Fibroblast of villous mesenchyme (primary cell): ENCODE measurements at places on chromosomes 12 and 14. TPM values are rescaled to one million over a fixed set of nuclear protein-coding genes. Genes with fewer than 3 reads are reported as not detected.
A peak's percentile ranks its signal among the peaks of the same experiment; 100 is the strongest.

DNA sequence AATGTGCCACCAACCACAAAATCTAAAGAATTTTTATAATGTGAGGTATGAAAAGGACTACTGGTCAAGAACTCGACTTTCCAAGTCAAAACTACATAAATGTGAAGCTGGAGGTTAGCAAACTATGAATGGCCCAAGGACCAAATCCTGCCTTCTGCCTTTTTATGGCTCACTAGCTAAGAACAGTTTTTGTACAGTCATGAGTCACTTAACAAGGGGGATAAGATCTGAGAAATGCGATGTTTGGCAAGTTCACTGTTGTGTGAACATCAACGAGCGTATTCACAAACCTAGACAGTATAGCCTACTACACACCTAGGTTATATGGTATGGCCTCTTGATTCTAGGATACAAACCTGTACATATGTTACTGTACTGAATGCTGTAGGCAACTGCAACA lies 28.2 kb downstream of the FERMT2 start:
- peak; percentile 71 for DNase-seq

DNA sequence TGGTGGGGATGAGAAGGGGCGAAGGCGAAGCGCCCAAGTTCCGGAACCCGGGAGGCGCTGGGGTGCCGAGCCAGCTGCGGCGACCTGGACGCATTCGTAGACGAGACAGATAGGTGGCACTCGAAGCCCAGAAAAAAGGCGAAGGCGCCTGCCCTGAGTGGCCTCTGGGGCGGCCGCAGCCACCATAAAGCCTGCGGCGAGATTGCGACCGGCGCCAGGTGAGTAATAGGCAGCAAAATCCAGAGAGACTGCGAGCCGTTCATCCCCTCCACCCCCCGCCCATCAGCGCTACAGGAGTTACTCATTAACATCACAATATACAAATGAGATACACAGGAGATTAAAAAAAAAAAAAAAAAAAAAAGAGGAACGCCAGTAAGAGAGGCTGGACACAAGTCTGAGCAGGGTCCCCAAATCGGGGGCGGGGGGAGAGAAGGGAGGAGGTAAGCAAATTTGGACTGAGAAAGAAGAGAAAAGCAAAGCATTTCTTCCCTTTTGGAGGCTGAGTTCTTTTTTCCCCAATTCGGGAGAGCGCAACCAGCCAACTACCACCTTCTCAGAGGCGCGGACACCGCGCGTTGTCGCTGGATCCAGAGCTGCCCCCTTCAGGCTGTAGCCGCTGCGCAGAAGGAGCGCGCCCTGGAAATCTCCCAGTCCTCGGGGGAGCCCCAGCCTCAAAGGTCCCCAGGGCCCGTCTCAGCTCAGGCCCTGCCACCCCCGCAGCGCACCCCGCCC lies 15.7 kb downstream of the TBX3 start:
- peak; percentile 86 for DNase-seq

Gene E2F7
- 10.4 and 17.4 TPM in 2 replicates for total RNA-seq

- no peak for DNase-seq
Observed at GRCh38 chr14:94975366-94975765, 182.0 kb downstream of the DICER1 start.

Gene PNP
- total RNA-seq = 22.2 and 32.4 TPM in 2 replicates

DNA sequence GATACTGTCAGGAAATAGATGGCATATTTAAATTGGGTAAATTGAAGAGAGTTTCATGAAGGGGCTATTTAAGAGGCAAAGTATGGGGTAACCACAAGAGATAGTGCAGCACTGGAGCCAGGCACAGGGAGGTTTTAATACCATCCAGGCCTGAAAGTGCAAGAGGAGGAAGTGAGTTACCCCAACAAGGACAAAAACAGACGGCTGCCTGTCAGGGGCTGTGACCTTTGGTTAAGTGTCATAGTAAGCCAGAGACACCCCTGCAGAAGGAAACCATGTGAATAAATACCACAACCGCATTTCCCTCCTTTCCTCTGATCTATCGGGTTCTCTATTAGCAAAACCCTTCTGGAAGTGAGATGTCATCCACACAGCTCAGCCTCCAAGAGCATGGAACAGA lies 122.0 kb upstream of the DHRS4 start:
- no peak for DNase-seq

DNA sequence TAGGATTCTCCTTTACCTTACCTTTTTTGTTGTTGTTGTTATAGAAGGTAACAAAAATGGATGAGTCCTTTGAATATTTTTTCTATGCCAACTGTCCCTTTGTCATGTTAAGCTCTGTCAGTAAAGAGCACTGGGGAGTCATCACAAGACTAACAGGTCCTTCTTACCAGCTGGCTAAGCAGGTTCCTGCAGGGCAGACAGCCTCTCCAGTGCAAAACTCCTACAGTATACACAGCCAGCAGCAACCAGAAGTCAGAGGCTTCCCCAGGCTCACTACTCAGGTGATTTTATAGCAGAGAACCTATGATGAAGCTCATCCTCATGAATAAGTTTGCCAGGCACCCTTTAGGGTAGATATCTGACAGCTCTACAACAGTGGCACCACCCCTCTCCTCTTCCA lies 271.1 kb downstream of the RERGL start:
- DNase-seq = no peak

GRCh38 chr14:91418387-91419043 lies 895 bp upstream of the CCDC88C start:
- DNase-seq = peak; percentile 38

Gene OR6C2
- not detected in 2 replicates for total RNA-seq

Gene DBX2
- not detected in 2 replicates for total RNA-seq

- no peak for DNase-seq
Observed at GRCh38 chr14:35822501-35822900, 3.6 kb upstream of the BRMS1L start.
